GM23248 (cell line): ENCODE measurements at places on chromosomes 11 and 22.

DNA sequence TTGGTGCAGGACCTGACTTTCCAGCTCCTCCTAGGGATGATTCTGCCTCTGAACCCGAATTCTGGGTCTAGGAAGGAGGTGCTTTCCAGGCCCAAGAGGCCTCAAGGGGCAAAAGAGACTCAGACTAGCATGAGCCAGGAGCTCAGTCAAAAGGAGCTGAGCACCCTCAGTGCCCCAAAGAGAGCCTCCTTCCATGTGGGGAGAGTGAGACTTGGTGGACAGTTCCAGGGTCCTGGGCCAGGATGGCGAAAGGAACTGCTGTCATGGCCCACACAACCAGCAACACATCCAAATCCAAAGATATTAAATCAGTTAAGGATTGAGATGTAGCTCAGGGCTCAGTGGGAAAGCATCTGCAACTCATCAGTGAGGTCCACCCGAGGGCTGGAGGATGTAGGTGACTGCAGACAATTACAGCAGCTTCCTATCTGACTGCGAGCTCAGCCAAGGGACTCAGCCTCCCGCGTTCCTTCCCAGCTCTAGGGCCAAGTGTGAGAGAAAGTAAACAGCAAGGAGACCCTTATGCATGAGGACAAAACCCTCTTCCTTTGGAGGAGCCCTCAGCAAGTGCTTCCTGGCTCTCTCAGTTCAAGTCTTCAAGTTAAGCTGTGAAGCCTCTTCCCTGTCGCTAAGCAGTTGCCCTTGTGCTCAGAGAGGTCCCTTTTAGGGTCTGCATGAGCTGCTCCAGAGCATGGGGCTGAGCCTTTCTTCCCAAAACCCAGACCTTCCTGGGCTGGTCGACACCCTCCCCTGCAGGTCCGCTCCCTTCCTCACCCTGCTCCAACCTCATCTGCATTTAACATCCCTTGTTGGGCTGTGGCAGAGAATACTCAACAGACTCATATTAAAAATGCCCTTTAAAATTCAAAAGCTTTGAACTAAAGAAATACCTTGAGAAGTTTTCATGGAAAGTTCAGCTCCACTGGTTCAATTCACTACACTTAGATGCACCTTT lies 35.8 kb downstream of the C11orf58 start:
- DNase-seq: no peak

- DNase-seq: no peak
These were observed 4.4 kb upstream of the KCNJ11 start for GRCh38 chr11:17392872-17393271.

- DNase-seq: peak; percentile 46
These were observed 144.6 kb upstream of the RASSF10 start for GRCh38 chr11:12864316-12865156.

DNA sequence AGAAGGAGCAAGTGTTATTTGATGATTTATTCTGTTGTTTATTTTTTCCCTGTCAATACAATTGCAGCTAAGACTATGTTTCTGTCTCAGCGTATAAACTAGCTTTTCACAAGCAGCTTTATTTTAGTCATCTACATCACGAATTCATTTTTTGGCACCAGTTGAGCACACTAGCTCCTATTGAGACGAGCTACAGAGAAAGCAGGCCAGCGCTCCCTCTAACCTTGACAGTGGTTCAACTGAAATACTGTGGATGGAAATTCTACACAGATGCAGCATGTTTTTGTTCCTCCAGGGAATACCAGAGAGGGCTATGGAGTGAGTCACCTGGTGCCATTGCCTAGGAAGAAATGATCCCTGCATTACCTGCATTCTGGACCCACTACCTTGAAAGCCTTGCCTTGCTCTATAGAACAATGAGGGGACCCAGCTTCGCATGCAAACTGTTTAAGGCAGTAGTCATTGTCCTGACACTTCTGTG lies 108.2 kb upstream of the ARHGAP42 start:
- peak; percentile 22 for DNase-seq

DNA sequence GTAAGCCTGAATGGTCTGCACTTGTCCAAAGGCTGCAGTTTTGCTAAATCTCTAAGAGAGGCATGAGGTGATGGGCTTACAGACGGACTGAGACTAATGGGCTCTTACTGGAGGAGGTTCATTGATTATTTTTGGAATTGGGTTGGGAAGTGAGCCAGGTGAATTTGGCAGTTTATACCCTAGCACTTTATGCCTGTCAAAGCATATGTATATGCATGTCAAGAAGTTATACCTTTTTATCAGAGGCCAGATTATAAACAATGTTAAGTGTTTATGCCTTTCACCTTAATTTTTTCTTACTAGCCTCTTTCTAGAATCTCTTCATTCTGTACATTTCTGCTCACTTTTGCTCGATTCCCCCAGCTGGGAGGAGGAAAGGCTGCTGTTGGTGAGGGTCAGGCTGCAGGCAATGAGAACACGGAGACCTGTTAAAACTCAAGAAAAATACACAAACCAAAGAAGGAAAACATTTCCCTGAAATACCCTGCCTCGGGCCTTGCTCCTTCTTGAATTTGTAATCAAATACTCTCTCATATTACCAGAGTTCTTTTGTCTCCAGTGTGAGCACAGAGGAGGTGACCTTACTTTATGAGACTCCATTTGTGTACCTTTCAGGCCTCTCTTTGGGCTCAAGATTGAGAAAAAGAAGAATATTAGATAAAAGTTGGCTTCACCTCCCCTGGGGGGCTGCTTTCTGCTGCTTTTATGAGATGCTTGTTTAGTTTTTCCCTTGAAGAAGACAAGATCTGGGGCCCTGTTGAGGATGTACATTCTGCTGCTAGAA lies 19.6 kb downstream of the NAT10 start:
- no peak for DNase-seq

GRCh38 chr11:79570104-79570503 lies 129.3 kb upstream of the TENM4 start:
- DNase-seq: no peak

DNA sequence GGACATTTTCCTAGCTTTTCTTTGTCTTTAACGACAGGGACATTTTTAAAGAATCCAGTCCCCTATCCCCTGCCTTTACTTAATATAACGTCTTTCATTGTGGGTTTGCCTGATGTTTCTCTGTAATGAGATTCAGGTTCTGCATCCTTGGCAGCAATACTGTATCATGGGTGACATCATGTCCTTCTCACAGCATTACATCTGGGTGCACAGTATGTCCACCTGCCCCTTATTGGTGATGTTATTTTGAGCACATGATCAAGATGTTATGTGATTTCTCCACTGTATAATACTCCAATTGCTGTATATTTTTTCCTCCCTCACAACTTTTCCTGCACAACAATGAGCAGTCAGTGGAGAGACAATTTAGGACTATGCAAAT lies 9.7 kb upstream of the STK33 start:
- no peak for DNase-seq

DNA sequence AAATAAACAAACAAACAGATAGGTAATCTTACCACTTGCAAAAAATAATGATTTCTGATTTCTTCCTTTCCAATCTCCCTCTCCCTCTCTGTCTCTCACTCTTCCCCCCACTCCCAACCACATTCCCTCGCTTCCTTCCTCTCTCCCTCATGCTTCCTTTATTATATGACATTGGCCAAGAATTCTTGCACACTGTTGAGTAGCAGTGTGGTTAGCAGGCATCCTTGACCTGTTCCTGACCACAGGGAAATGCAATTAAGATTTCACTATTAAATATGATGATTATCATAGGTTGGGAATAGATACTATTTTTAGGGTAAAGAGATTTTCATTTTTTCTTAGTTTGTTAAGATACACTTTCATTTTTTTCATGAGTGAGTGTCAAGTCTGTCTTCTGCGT lies 14.7 kb upstream of the PLAAT4 start:
- no peak for DNase-seq

GRCh38 chr11:121615501-121615900 lies 162.7 kb upstream of the SORL1-AS1 start:
- DNase-seq: peak; percentile 68

GRCh38 chr22:18962308-18962635 lies 26.2 kb upstream of the PRODH start:
- DNase-seq: no peak

DNA sequence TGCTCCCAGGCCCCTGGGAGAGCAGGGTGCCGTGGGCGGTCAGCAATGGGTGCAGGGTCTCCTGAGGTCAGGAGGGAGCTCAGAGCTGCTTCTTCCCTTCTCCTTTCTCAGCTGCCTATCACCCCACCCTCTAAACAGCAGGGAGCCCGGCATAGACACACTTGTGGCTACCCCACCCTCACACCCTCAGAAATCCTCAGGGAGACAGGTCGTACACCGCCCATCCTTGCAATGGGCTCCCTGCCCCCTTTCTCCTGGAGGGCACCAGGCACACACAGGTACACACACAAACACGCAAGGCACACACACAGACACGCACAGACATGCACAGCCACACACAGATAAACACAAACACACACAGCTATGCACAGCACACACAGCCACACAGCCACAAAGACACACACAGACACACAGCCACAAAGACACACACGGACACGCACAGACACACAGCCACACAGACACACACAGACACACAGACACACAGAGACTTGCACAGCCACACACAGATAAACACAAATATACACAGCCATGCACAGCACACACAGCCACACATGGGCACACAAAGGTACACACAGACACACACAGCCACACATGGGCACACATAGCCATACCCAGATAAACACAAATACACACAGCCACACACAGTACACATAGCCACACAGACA lies 44.9 kb upstream of the TH start:
- DNase-seq: no peak

DNA sequence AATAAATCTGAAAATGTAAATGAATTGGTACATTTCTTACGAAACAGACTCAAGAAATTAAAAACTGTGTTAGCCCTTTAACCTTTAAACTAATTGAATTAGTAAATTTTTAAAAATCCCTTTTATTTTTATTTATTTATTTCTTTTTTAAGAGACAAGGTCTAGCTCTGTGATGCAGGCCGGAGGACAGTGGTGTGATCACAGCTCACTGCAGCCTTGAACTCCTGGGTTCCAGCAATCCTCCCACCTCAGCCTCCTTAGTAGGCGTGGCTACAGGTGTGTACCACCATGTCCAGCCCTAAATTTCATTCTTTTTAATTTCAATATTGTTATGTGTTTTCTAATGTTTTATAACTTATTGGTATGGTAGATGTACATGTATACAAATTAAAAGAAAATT lies 72.6 kb downstream of the MYEOV start:
- DNase-seq: no peak

GRCh38 chr11:105054723-105055493 lies 9.8 kb upstream of the CARD16 start:
- DNase-seq: no peak

GRCh38 chr11:34893416-34893815 lies 22.8 kb downstream of the APIP start:
- no peak for DNase-seq

GRCh38 chr22:32796865-32797573 lies 4.5 kb upstream of the TIMP3 start:
- peak; percentile 94 for DNase-seq

DNA sequence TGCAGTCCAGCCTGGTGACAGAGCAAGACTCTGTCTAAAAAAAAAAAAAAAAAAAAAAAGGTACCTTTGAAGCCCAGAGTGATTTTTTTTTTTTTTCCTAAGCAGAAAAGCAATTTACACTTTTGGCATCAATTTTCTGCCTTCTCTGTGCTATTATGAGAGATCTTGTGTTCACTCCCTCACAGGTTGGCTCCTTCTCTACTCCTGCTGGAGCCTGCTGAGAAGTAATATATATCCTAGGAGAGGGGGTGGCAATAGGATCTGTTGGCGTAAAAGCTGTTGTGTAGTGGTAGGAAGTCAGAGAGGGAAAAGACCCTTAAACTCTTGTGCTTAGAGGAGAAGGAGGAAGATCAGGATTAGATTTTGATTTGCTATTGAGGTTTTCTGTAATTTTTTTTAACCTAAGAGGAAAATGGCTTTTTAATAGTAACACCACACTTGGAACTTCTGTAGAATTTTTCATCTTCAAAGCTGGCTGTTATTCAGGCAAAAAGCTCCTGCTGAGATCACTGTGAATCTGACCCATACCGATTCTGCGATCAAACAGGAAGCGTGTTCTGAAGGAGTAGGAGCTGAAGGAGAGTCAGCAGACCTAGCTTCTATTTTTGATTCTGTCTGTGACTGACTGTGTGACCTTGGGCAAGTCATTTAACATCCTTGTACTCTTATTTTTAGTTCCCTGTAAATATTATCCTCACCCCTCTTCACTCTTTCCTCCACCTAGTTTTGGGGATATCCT lies 77.7 kb downstream of the TRIM44 start:
- DNase-seq: no peak
